ENCODE measurements at places on chromosomes 4 and X.

DNA sequence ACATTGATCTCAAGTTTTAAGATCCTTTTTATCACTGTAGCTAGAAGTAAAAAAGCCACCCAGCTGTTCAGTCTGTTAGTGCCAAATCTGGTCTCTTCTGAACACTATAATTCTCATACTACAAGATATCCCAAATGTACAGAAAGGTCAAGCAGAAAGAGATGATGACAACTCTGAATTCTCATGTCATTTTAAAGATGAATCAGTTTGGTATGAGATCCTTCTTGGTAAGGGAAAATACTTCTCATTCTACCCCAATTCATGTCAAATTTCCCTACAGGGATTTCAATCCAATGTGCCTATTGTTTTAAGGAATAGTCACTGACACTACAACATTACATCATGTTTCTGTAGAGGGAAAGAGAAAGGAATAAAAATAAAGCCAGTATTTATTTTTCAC lies 184.5 kb downstream of the CPEB2 start:
- DNase-seq = no peak

GRCh38 chr4:73620115-73620792 lies at the start of gene RASSF6:
Gene RASSF6, minus strand, starts transcription at chr4:73620436. Its CDS starts 8,641 bp downstream, at chr4:73611795.
- no peak for DNase-seq

GRCh38 chr4:8583655-8584025 lies 3.4 kb downstream of the GPR78 start:
- DNase-seq = no peak

GRCh38 chr4:184762100-184762499 lies 28.2 kb upstream of the CENPU start:
- no peak for DNase-seq

- DNase-seq = no peak
These were observed 321.5 kb upstream of the POU3F4 start for GRCh38 chrX:83186632-83187031.

GRCh38 chrX:140088438-140088837 lies 123.1 kb upstream of the CXorf66 start:
- peak; percentile 2 for DNase-seq

DNA sequence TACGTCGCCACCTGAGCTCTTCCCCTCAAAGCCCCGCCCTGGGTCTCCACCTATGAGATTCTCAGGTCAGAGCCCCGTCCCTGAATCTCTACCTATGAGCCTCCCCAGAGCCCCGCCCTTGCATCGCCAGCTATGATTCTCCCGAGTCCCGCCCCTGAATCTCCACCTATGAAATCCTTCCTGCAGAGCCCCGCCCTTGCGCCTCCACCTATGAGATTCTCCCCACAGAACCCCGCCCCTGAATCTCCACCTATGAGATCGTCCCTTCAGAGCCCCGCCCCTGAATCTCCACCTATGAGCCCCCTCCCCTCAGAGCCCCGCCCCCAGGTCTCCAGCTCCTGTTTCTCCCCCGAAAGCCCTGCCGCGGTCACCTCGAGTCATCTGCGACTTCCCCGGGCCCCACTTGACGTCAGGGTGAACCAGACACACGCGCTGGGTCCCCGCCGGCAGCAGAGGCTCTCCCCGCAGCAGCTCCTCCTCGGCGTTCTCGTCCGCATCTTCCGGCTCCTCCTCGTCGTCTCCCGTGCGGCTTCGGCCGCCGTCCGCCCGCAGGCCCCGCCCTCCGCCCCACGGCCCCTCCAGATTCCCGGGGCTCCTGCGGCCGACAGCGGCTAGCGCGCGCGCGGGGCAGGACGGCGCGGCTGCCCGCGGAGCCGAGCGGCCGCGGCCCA lies 393 bp downstream of the GTPBP6 start:
- DNase-seq = peak; percentile 98

DNA sequence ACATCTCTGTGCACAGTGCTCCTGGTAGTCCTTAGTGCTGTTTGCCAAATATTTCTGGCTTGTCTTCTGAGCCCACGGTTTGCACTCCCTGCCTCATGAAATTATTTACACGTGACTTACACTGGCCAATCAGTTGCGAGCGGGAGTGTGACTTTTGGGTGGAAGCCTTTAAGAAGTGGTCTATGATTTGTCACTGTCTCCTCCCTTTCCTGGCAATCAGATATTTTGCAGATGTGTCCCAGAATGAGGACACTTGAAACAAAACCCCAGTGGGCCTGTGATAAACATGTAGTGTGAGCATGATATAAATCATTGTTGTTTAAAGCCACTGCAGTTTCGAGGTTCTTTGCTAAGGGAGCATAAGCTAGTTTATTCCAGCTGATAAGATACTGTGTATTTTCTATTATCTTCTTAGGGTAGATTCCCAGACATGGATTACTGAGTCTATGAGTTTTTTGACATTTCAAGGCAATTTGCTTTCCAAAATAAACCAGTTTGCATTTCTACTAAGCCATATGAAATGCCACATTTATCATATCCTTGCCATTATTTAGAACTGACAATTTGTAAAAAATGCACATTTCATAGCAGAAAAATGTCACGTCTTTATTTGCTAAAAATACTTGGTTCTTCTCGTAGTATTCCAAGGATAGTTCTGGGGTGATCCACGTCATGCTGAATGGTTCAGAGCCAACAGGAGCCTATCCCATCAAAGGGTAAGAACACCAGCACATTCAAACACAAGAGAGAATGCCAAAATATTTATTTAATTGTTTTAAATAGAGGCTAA lies 12.0 kb downstream of the BST1 start:
- no peak for DNase-seq

GRCh38 chr4:2289311-2289954 lies 27.5 kb upstream of the MXD4 start:
- no peak for DNase-seq

DNA sequence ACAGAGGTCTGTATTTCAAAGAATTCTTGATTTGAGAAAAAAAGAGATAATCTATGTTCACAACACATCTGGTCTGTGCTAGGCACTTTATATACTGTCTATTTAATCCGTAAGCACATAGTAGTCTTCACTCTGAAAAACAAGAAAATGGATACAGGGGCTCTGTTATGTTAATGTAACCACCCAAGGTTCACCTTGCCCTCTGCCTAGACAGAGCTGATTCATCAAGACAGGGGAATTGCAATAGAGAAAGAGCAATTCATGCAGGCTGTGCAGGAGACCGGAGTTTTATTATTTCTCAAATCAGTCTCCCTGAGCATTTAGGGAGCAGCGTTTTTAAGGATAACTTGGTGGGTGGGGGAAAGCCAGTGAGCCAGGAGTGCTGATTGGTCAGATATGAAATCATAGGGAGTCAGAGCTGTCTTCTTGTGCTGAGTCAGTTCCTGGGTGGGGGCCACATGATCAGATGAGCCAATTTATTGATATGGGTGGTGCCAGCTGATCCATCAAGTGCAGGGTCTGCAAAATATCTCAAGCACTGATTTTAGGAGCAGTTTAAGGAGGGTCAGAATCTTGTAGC lies 92.9 kb upstream of the TNIP3 start:
- no peak for DNase-seq

- DNase-seq = no peak
These were observed 190.2 kb upstream of the CPEB2 start for GRCh38 chr4:14812101-14812500.

- DNase-seq = no peak
These were observed 513.7 kb downstream of the RPA4 start for GRCh38 chrX:97397371-97397770.

DNA sequence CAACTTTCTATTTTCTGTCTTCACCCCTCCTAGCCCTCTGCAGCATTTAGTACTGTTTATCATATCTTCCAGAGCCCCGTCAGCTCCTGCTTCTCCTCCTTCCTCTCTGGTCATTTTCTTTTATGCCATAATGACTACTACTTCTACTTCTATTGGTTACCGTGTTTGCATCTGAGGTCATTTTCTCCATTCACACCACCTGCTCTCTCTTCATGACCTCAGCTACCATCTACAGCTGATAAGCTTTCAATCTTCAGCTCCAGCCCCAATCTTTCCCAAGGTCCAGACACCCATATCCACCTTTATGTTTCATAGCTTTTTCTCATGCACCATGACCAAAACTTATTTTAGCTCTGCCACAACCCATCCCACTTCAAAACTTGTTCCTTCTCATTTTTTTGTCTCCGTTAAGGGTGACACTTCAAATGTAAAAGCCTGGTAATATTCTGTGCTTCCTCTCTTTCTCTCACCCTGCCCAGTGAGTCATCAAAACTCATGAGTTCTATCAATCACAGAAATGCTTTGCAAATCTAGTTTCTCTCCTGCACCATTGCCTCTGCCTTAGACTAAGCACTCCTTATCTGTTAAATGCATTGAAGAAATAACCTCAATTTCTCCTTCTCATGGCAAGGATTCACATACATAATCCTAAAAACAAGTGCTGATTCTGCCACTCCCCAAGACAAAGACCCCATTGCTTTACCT lies 71.3 kb upstream of the IQCM start:
- no peak for DNase-seq

- DNase-seq = no peak
These were observed 66.2 kb upstream of the TACR3 start for GRCh38 chr4:103786014-103786413.

DNA sequence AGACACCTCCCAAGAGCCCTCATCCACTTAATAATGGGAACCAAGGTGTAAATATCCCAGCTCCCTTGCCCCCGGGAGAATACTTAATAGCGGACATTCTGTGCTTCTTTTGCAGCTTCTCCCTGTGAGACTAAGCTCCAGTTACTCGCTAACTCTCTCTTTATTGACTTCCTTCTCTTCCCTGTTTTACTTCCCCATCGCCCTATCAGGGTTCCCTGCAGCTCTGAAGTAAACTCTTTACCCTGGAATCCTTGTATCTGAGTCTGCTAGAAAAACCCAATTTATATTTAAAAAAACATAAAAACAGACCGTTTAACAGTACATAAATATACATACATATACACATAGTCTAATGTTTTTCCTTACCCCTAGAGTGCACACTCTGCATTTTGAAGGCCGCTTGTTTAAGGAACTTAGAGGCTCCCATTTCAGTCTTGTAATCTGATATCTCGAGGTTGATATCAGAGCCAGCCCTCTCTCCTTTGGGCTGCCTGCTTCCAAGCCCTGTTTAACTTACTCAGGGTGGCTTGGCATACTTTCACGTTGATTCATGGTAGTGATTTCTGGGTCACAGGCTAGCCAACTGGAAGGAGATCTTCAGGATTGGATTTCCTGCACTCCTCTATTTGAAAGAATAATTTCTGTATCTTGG lies 177.4 kb upstream of the SCML1 start:
- no peak for DNase-seq

- no peak for DNase-seq
These were observed 12.6 kb downstream of the FGFR3 start for GRCh38 chr4:1805493-1806222.

- DNase-seq = peak; percentile 22
These were observed 152.7 kb downstream of the TEX11 start for GRCh38 chrX:70755850-70756249.

GRCh38 chrX:16484338-16484737 lies 165.6 kb upstream of the S100G start:
- DNase-seq = no peak

DNA sequence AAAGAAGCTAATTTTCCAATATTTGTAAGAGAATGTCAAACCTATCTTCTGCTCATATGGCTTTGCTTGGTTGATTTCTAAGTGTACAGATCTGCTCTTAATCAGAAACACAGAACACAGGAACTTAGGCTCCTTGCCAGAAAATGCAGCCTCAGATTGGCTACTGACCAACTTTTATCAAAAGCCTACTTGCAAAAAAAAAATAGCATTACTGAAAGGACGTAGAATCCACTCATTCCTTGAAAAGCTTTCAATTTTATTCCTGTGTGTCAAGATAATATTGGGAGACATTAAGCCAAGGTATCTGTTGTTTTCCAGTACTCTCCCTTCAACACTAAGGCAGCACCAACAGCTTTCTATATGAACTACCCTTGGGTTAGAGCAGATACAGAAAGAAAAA lies 127.6 kb upstream of the INTU start:
- no peak for DNase-seq

- no peak for DNase-seq
These were observed 270.2 kb upstream of the TAPT1 start for GRCh38 chr4:16496501-16496900.

DNA sequence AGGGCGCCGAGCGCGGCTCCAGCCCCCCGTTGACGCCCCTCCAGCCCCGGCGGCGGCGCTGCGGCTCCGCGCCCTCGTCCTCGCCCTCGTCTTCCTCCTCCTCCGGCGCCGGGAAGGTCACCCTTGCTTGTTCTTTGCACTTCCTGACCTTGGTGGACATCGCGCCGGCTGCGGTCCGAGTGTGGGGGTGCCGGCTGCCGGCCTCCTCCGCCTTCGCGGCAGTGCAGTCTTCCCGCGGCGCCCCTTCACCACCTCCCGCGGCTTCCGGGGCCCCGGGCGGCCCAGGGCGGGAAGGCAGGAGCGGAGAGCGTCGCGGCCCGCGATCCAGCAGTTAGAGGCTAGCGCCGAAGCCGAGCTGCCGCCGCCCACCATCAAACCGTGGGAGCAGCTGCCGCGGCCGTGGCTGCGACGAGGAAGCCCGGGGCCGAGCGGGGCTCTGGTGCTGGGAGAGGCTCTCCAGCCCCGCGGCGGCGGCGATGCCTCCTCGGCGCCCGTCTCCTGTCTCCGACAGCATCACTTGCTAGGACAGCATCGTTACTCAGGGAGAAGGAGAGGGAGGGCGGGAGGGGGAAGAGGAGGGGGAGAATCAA lies at the start of gene TRPC3:
TRPC3 (minus strand) TSS at position 540 of the 590 bp plus-strand sequence; CDS start at position 160, 380 bp downstream.
- DNase-seq = peak; percentile 17

DNA sequence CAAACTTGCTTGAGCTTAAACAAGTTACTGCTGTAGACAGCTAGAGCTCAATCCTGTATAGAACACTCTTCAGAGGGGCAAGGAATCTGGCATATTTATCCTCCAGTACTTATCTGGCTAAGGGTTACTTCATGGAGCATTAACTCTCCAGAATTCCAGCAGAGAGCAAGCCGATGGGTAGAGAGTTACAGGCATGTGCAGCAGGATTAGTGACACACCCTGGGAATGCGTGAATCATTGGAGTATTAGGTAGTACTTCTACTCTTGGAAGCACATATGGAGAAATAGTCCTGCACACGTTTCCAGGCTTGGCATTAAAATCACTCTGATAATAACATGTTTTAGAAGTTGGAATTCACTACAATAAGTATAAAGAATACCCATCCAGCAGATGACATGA lies 35.4 kb downstream of the GRXCR1 start:
- no peak for DNase-seq

Data from T-helper 2 cell (primary cell).